EH (cell line): ENCODE measurements at places on chromosomes 12 and 14.

- no peak for DNase-seq
Measured at GRCh38 chr14:95110178-95110577, 47.2 kb downstream of the DICER1 start.

DNA sequence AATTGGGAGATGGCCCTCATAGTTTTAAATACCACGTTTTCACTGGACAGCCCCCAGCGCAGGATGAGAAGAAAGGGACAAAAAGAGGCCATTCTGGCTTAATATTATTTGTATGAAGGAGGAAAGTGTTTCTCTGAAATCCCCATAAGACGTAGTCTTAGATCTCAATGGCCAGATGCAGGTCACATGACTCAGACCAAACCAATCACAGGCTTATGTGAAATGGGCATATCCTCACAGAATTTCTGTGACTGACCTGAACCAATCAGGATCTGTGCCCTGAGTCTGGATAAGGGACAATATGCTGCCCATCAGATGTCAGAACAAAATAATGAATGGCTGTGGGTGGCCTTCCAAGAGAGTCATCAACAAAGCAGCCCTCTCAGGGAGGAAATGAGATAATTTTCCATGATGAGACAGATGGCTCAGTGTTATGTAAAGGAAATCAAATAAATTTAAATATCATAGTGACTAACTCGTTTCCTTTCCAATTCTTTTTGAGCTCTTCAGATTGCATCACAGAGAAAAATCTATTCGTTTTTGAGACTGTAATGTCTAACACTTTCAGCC, 1009.5 kb upstream of the TMEM132C start:
- peak; percentile 78 for DNase-seq

DNA sequence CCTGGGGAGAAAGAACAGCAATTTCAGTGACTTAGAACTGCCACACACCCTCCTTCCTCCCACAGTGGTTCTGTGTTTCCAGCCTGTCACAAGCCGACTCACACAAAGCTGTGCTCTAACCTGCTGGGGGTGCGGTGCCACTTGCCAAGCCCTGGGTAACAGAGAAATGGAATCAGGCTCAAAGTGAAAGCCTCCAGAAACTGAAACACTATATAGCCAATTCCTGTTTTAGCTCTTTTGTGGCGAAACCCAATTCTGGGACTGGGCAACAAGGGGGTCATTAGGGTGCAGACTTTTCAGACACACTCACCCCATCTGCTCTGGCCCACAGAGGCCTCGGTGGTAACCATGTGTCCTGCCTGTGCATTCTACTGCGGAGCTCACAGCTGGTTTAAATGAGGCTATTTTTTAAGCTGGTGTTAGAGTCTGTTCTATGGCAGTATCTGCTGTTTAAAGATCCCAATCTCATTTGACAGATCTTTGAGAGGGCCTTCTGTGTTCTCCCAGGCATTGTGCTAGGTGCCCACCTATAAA, 15.2 kb upstream of the ACTR6 start:
- no peak for DNase-seq

GRCh38 chr12:6458281-6459003, 6.6 kb downstream of the TAPBPL start:
- no peak for DNase-seq

DNA sequence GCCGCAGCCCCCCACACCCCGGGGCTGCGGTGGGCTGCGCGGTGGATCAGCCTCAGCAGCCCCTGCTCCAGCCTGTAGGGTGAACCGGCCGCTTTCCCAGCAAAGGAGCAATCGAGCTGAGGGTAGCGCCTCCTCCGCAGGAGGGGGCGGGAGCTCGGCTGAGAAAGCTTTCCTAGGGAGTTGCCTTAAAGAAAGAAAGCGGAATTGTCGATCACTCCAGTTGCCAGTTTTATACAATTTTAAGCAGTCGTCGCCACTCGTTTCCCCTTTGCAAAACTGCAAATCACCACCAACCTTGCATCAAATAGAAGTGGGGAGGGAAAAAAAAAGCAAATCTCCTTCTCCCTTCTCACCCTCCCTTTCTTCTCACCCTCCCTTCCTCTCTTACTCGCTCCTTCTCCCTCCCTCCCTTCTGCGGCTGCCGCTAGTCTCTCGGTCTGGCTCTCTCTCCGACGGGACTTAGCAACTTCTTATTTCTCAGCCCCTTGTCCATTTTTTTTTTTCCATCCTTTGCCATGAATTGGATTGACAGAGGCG, at the start of gene PDE3A:
Gene PDE3A, plus strand, starts transcription at position 424 of the 537 bp plus-strand sequence. CDS start 748 bp downstream, outside the sequence.
- DNase-seq = peak; percentile 84

DNA sequence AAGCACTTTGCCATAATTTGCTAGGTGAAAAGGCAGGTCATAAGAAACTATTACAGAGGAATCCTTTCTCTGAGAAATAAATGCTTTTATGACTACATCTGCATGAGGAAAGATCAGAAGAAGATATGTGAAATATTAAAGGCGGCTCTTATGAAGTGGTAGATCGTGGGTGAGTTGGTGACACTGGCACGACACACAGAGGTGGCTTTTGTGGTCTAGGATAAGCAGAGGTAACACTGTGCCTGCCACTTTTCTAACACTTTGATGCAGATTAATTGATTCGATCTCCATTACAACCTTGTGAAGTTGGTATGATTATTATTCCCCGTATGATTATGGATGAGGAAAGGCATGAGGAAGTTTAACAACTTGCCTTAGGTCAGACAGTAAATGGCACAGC, 60.0 kb upstream of the ELK3 start:
- no peak for DNase-seq

GRCh38 chr12:19498099-19498498, 58.8 kb downstream of the AEBP2 start:
- DNase-seq = no peak

DNA sequence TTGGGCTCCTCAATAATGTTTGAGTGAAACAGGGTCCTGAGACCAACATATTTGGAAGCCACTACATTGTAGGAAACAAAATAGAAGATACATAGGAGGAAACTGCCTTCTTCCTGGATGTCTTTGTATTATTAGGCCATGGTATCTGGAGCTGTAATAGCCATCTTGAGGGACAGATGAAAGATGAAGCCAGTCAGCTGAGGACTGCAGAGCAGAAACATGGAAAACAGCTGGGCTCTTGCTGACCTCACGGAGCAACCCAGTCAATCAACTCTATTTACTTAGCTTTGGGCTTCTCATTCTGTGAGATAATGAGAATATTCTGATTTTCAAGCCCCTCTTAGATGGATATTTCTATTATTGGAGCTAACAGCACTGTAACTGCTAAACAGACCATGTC, 962.4 kb downstream of the BCL11B start:
- no peak for DNase-seq

DNA sequence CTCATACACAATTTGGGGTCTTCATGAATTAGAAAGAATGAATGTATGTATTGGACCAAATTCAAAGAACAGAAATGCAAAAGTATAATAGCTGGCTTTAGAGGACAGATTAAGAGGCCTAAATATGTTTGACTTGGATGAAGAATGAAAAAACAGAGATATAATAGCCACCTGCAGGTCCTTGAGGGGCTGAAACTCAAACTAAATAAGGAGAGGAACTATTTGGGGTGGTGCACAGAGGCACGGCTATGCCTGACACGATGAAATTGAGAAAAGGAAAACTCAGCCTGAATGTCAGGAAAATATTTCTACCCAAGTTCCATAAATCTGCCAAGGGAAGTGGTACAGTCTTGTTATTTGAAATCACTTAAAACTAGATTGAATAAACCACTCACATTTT, 222.9 kb upstream of the DDHD1 start:
- no peak for DNase-seq

DNA sequence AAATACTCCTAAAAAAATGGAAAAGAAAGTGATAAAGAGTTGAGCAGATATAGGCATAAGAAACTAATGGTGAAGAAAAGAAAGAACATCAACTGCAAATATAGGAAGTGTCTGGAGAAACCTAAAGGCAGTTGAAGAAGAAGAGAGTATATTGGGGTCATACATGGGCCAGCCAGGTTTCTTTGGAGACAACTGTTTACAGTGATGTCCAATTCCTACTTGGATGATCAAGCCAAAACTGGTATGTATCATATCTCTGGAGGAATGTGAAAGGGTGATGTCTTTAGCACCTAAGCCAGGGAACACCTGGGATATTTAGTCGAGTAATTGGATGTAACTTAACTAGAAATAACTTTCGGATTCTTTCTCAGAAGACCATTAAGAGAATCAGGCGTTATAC, 129.3 kb upstream of the FLRT2 start:
- DNase-seq = no peak

GRCh38 chr14:90617961-90618360, 198.3 kb downstream of the TTC7B start:
- DNase-seq = no peak

- no peak for DNase-seq
Measured at GRCh38 chr14:50834802-50835276, 3.9 kb upstream of the NIN start.

- DNase-seq = no peak
Measured at GRCh38 chr12:57727758-57728395, 10.7 kb downstream of the AGAP2 start.

- peak; percentile 52 for DNase-seq
Measured at GRCh38 chr14:77026166-77026929, 2.2 kb downstream of the IRF2BPL start.

- peak; percentile 53 for DNase-seq
Measured at GRCh38 chr14:99604766-99605298, 825 bp upstream of the CCDC85C start.

- peak; percentile 96 for DNase-seq
Measured at GRCh38 chr12:45268672-45269411, 52.9 kb downstream of the ANO6 start.

DNA sequence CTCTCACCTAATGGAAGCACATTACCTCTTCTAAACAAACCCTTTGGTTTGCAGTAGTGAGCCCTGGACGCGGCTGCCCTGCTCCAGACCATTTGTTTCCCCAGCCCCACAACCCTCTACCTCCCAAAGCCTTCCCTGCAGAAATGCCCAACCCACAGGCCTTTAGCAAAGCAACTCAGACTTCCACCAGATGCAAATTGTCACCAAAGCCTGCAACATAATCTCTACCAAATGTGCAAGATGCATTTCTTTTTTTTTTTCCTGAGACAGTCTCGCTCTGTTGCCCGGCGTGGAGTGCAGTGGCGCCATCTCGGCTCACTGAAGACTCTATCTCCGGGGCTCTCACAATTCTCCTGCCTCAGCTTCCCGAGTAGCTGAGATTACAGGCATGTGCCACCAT, 56.2 kb downstream of the VWF start:
- no peak for DNase-seq

DNA sequence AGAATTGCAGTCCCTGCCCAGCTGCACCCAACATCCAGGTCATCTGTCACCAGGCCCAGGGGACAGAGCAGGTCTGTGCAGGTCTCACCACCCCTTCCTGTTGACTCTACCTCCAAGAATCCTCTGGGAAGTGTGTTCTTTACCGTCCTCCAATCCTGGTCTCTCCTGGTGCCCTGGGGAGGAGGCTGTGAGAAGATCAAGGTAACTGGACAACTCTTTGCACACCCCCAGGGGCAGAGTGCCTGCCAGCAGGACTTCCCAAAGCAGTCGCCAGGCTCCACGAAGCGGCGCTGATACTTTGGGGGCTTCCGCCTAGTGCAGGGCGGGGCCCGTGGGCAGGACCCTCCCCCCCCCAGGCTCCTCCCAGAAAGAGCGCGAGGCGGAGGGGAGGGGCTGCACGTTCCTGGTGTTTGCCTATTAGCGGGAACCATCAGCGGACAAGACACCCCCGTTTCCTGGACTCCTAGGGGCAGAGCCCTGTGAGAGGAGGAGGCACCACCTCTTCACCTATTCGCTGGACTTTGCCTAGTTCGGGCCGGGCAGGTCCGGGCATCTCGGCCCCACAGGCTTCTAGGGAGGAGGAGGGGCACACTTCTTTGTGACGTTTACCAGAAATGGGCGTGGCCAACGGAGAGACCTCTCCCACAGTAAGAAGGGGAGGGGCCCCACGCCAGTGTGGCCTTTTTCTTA, 918.0 kb downstream of the AACS start:
- no peak for DNase-seq

DNA sequence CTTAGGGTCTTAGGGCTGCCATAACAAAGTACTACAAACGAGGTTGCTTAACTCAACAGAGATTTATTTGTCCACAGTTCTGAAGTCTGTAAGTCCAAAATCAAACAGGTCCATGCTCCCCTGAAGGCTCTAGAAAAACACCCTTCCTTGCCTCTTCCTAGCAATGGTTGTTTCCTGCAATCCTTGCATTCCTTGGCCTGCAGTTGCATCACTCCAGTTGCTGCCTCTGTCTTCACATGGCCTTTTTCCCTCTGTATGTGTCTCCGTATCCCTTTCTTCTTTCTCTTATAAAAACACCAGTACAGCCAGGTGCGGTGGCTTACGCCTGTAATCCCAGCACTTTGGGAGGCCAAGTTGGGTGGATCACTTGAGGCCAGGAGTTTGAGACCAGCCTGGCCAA, 17.4 kb downstream of the KCNMB4 start:
- peak; percentile 45 for DNase-seq

- peak; percentile 65 for DNase-seq
Measured at GRCh38 chr12:108821407-108822397, 35.7 kb downstream of the SSH1 start.

DNA sequence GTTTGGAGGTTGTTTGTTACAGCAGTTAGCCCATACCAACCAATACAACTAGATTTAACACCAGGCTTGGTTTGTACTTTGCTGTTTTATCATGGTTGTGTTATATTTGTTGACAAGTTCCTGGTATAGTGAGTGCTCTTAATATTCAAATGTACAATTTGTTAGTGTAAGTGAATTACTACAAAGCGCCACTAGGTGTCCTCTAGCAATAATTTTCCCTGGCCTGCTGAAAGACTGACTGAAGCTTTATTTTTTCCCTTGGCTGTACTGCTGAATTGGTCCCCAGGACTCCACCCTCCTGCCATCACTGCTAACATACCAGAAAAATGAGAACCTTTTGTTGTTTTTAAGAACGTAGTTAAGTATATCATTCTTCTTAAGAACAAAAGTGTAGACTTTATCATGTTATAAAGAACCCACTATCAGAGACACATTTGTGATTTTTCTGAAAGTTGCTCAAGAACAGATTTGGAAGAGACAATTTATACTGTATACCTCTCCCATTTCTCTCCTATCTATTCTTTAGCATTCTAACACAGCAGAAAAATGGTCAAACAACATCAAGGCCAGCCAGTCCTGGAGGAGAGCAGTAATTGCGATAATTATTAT, 75.3 kb upstream of the FAR2 start:
- DNase-seq = peak; percentile 69

GRCh38 chr14:35549551-35549950, 15.6 kb downstream of the INSM2 start:
- DNase-seq = no peak
